ENCODE measurements at places on chromosomes 2 and 18.
A peak's percentile ranks its signal among the peaks of the same experiment; 100 is the strongest.

DNA sequence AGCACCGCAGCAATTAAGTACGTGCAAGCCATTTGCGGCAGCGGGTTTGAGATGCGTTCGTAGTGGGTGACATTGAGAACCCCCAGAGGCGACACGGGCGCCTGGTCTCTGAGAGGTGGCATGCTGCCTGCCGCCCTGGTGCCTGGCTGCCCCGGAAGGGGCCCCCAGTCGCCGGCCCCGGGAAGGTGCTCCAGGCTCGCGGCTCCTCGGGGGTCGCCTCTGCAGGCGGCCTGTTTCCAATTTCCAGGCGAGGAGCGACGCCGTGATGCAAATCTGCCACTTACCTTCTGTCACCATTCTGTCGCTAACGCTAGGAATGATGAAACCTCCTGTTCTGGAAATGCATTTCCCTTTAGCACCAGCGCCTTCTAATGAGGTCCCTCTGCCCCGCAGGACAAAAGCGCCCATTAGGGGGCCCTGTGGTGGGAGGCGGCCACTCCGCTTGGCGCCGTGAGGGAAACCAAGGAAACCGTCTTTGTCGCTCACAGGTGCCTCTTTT, 13.0 kb downstream of the KIF5C start:
- DNase-seq: no peak

DNA sequence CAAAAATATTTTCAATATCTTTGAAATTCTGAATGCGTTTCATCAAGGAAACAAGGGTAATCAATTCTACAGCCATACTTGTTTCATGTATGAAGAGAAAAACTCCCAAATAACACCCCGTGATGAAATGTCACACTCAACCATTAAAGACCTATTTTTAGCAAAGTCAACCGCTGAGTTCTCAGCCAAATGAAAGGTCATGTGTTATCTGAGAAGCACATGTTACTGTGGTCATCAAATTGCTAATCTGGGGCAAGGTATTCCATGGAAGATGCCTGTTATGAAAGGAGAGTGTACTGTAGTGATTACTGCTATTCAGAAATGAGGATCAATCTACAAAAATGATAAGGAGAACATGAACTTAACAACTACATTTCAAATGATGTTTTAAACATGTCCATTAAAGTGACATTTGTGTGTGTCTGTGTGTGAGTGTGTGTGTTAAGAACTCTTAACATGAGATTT, 126.7 kb downstream of the BCL2 start:
- DNase-seq: no peak

DNA sequence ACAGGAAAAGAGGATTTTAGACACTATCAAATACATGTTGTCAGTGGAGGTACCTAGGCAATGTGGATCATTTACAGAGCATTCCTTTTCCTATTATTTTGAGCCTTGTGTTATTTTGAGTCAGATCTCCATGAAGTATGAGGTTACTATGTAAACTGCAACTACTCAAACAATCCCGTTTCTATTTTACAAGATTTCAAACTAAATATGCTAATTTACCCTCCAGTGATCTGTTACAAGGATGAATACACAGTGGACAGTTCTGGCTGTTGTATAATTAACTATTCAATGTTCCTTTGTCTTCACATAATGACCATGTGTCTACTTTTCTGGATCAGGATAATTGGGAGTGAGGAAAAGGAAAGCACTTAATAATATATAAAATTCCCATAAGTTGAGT, 4.6 kb downstream of the HOXD1 start:
- DNase-seq: no peak

GRCh38 chr2:241798081-241798630, 10.8 kb upstream of the NEU4 start:
- no peak for DNase-seq

GRCh38 chr2:57878866-57879210, 167.8 kb upstream of the VRK2 start:
- DNase-seq: no peak

- no peak for DNase-seq
Measured at GRCh38 chr2:147714582-147714981, 130.2 kb upstream of the ACVR2A start.

DNA sequence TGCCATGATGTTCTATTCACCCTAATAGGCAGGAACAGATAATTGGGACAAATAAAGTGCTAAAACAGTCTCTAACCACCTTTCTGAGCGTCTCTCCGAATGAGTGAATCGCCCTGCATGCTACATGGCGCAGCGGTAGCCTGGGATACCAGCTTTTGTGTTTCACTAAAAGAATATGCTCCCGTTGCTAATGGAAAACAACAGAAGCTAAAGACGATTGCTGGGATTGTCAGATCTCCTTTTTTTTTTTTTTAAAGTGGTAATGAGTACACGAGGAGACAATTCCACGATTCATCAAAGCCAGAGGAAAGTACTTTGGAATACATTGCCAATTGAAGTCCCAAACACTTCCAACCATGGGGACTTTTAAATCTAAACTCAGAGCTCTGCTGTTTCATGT, 1815.3 kb upstream of the CELF4 start:
- no peak for DNase-seq

GRCh38 chr2:111022633-111023032, 98.1 kb upstream of the BCL2L11 start:
- no peak for DNase-seq

- DNase-seq: no peak
Measured at GRCh38 chr2:15520346-15520745, 40.8 kb downstream of the NBAS start.

- peak; percentile 73 for DNase-seq
Measured at GRCh38 chr2:157840568-157841156, 35.5 kb downstream of the ACVR1 start.

DNA sequence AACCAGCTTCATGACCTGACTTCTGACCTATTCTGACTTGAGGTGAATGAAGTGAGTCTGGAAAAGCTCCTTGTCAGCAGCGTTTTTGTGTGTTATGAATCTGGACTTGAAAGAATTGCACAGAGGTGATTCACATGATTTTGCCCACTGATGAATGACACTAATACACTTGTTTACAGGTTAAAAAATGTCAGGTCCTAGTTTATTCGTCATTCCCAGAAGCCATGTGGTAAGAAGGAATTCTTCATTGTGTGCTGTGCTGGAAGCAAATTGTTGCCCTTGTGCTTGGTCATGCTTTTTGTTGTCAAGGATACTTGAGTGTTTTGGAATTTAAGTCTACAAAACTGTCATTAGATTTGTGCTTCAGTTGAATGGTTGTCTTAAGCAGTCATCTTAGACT, 15.5 kb downstream of the SEC11C start:
- no peak for DNase-seq

DNA sequence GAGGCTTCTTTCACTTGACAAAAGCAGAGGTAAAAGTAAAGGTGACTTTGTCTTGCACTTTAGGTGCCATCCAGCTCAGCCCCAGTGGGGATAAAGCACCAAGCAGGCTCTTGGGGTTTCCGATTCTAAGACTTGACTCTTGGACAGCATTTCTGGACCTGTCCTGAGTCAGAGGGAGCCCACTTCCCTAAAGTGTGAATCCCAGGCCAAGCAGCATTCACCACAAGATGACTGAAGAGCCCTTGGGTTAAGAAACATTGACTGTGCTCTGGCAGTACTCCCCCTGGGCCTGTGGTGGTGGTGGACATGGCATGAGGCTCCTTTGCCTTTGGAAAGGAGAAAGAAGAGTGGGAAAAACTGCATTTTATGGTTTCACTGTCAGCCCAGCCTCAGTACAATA, 638.0 kb upstream of the VRK2 start:
- no peak for DNase-seq

GRCh38 chr2:109285244-109285651, 156.2 kb downstream of the SH3RF3 start:
- no peak for DNase-seq

DNA sequence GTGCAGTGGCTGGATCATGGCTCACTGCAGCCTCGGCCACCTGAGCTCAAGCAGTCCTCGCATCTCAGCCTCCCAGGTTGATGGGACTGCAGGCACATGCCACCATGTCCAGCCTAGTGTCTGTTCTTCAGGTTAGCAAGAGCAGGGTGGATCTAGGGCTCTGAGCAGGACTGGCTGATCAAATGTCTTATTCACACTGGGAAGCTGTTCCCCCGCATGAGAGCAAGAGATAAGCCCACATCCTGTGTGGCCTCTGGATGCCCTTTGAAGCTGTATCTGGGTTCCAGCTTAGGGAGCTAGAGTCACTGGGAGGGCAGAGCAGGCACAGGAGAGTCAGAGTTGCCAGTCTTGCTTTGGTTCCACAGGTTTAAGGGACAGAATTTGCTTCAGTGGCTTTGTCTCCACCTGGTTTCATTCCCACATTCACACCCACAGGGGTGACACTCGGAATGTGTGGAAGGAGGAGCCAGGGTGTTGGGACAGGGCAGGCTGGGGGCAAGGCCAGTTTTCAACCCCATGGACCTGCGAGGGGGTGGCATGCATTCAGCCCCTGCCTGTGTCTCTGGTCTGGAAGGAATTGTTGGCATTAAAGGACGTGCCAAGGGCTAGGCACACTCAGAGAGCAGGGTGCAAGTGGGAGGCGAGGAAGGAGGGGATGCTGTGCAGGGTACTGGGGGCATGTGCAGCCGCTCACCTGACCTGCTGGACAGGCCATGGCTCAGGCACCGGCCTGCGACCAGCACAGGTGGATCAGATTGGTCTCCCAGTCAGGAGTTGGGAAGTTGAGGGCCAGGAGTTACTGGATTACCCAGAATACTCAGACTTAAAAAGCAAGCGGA, 24.5 kb downstream of the PTPN18 start:
- DNase-seq: no peak

- no peak for DNase-seq
Measured at GRCh38 chr2:241892299-241893137, 23.0 kb downstream of the RTP5 start.

Data from body of pancreas (tissue), 4 donors.